ENCODE measurements at places on chromosomes 4 and X. TPM values are rescaled to one million over a fixed set of nuclear protein-coding genes. Genes with fewer than 3 reads are reported as not detected.

PNCK gene
- not detected for total RNA-seq

CD38 gene
- 0.07 TPM for total RNA-seq

NRK gene
- total RNA-seq = 2.5 TPM

VCX gene
- total RNA-seq = not detected

PRR32 gene
- not detected for total RNA-seq

POU4F2 gene
- total RNA-seq = not detected

RNF212 gene
- 1.8 TPM for total RNA-seq

MFAP3L gene
- 0.20 TPM for total RNA-seq

MXRA5 gene
- not detected for total RNA-seq

HELT gene
- not detected for total RNA-seq

CYP4V2 gene
- total RNA-seq = 3.1 TPM

COL4A5 gene
- total RNA-seq = 15.3 TPM

FGA gene
- total RNA-seq = not detected

TCEAL6 gene
- total RNA-seq = not detected

TRIM60 gene
- not detected for total RNA-seq

ARHGAP24 gene
- 122 TPM for total RNA-seq

DGKK gene
- total RNA-seq = not detected

PDE6B gene
- 3.9 TPM for total RNA-seq

FAM184B gene
- total RNA-seq = not detected

GAGE2A gene
- total RNA-seq = not detected

ZBTB49 gene
- total RNA-seq = 3.4 TPM

MAGEA11 gene
- total RNA-seq = not detected

LIMCH1 gene
- total RNA-seq = 24.1 TPM

All from pulmonary artery endothelial cell (primary cell).